Activated T-cell treated with anti-CD3 and anti-CD28 coated beads, Interleukin-2, amount 50 U/mL, for 72 hours (primary cell): ENCODE measurements at places on chromosomes 2 and 18.

DNA sequence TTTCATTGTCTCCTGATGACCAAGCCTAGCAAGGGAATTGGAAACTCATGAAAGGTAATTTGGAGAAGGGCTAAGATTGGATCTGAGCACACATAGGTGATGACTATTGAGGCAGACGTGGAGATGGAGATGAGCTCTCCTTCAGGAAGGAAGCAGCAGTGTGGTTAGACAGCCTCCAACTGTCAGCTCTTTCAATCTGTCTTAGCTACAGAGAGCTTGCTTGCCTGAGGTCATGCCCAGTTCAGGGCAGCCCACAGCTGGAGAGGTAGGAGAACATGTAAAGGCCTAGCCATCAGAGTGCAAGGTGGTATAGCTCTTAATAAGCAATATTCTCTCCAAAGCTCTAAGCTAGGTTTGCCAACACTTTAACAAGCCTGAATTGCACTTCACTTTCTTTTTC, 79.2 kb downstream of the THSD7B start:
- DNase-seq = no peak

DNA sequence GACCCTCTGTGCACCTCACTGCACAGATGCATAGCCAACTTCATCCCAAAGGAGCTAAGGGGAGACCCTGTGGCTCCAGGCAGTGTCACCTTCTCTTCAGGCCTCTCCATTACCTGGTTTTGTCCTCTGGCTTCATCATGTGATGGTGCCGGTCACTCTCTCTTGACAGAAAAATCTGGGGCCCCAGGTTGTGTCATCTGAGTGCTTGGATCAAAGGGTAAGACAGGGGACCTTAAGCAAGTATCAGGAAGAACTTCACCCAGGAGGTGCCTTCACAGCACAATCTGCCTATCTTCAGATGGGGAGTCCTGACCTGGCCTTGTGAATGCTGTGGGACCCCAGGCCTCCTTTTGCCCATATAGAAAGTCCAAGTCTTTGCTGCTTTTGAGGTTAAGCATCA, 104.4 kb downstream of the POLR1A start:
- no peak for DNase-seq

GRCh38 chr2:190344276-190344827, 963 bp downstream of the INPP1 start:
- peak; percentile 34 for DNase-seq

GRCh38 chr2:20516646-20517341, 69.9 kb downstream of the RHOB start:
- no peak for DNase-seq

DNA sequence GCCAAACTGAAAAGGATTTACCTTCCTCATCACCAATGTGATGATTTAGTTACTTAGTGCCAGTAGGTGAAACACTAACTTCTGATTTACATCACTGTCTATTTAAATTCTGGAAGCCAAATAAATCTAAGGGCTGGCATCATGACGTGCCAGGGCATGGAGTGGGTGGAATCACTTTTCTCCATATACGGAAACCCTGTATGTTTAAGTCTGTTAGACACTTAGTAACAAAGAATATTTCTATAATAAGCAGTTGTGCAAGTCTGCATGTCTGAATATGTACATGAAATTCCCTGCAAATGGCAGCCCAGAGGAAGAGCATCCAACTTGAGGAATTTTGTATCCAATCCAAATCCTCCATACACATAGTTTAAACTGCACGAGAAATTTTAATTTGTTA, 243.1 kb upstream of the SMAD7 start:
- no peak for DNase-seq

DNA sequence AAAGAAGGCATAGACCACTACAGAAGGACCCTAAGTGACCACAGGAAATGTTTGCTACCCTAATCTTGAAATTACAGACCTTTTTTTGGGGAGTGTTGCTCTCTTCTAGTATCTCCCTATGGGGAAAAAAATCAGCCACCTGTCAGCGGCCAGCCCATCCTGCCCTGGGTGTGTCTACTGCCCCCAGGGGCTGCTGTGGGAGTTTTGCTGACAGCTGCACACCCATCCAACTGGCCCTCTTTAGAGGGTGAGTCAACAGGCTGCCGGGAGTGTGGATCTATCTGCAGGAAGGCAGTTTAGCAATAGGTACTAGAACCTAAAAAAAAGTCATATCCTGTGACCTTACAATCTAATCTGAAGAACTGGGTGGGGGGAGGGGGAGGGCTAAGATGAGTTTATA, 796 bp upstream of the DYSF start:
- peak; percentile 32 for DNase-seq
